ENCODE measurements at places on chromosomes 7 and 10.

- no peak for DNase-seq
Measured at GRCh38 chr10:1198453-1199344, 142.5 kb downstream of the WDR37 start.

DNA sequence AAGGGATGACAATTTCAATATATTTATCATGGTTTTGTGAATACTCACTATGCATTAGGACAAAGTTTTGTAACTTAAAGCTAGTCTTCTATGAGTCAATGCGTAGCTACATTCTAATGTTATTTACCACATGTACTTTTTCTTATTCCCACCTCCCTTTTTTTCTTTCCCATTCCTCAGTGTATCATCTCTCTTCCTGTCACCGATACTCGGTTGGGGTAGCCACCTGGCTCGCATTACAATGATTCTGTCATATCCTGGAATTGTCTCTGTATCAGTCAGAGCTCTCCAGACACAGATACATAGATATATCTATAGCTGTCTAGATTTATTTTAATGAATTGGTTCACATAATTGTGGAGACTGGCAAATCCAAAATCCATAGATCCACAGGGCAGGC, 9.8 kb upstream of the RALA start:
- no peak for DNase-seq

- DNase-seq: no peak
Measured at GRCh38 chr10:103497161-103497915, 3.8 kb downstream of the NEURL1 start.

DNA sequence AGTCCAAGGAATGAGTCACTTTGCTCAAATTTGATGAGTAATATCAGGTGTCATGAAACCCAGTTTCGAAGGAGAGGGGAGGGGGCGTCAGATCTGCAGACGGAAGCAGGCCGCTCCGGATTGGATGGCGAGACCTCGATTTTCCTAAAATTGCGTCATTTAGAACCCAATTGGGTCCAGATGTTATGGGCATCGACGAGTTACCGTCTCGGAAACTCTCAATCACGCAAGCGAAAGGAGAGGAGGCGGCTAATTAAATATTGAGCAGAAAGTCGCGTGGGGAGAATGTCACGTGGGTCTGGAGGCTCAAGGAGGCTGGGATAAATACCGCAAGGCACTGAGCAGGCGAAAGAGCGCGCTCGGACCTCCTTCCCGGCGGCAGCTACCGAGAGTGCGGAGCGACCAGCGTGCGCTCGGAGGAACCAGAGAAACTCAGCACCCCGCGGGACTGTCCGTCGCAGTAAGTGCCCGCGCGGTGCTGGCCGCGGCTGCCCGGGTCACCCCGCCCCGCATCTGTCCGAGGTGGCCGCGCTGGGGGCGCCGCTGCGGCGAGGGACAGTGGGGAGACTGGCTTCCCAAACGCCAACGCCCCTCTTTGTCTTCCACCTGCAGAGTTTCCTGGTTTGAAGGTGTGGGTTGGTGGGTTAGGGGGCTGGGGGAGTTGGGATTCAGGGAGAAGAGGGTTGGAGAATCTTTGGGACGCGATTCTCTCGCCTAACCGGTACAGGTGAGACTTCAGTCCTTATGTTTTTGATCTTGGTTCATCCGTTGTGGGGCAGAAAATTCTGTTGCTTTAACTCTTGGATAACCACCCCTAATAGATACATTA, at the start of gene TAC1:
TAC1 (plus strand) TSS at position 351 of the 829 bp plus-strand sequence. CDS start 527 bp downstream, outside the sequence.
- no peak for DNase-seq

DNA sequence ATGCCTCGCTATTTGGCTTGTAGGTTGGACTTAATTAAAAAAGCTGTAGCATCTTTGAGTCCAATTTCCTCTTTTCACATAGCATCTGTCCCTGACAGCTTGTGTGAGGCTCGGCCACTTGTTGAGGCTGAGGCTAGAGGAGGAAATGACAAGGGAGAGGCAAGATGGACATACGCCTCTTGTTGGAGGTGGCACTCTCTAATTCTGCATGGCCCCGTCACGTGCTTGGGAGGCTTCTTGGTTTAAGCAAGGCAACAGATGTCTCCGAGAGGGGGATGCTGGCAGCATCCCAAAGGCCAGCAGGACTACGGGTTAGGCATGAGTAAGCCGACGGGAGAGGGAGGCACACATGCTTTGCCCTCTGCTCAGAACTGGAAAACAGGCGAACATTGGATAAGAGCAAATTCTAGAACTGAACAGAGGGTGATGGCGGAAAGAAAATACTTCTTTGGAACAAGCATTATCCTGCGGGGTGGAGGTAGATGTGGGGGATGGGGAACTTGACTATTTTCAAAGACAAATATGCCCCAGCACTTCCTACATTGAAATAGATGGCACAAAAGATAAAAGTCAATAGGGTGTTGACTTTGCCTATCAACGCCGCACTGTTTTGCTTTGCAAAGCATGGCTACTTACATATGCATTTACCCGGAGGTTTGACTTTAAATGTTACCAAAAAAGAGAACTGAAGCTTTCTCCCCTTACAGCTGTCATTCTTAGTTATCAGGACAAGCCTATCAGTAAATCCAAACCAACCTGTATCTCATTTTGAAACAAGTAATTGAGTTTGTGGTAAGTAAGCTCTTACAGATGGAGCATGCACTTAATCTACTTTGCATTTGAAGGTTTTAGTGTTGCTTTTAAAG, 94.8 kb downstream of the CHN2 start:
- DNase-seq: no peak

DNA sequence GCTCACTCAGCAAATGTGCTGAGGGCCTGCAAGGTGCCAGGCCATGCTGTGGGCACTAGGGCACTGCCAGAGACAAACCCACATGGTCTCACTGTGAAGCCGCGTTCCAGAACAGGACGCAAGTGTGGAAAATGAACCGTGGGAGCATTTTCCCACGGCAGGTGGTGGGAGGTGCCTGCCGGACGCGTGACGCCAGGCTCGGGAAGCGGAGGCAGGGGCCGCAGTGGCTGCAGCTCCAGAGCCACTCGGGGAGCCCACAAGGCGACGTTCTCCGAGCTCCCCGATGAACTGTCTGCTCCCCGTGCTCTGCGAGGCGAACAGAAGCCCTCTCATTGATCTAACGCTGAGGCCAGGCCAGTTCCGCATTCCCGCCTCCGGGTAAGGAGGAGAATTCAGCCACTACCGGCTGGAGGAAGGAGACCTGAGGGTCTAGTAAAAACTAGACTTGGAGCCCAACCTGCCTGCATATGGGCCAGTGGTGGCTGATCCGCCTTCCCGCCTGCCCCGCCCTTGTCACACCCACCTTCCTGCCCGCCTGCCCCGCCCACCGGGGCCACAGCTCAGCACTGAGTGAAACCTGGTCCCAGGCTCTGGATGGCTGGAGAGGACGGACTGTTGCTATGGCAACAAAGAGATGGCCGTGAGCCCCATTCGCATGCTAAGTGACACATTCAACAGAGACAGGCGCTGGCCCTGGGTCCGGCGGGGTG, 13.1 kb downstream of the ADGRA1 start:
- no peak for DNase-seq

- DNase-seq: no peak
Measured at GRCh38 chr7:107666790-107667189, 6.2 kb downstream of the SLC26A4 start.

GRCh38 chr7:12647364-12648219, 39.8 kb upstream of the ARL4A start:
- DNase-seq: no peak

- no peak for DNase-seq
Measured at GRCh38 chr10:120580918-120581895, 124.2 kb downstream of the PLPP4 start.

GRCh38 chr7:30950197-30950596, 13.6 kb upstream of the GHRHR start:
- DNase-seq: no peak

DNA sequence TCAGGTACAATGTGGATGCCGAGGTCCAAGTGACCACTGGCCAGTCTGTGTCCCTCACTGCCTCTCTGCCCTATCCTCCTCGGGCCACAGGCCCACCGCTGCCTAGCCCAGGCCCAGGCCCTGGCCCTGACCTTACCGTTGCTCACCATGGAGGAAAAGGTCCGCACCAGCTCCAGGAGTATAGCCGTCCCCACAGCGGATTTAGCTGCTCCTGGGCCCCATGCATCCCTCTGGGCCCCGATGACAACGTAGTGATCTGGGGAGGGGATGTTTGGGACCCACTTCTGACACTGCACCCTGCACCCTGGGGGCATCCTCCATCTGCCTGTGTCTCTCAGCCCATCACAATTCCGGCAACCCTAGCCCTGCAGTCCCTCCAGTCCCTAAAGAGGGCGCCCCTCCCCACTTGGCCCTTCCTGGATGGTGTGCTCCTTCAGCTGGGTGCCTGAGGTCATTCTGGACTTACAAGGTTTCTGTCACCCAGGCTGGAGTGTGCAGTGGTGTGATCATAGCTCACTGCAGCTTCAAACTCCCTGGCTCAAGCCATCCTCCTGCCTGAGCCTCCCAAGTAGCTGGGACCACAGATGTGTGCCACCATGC, 12.1 kb downstream of the TFR2 start:
- DNase-seq: no peak

GRCh38 chr7:51311166-51311565, 5.4 kb downstream of the COBL start:
- DNase-seq: no peak

DNA sequence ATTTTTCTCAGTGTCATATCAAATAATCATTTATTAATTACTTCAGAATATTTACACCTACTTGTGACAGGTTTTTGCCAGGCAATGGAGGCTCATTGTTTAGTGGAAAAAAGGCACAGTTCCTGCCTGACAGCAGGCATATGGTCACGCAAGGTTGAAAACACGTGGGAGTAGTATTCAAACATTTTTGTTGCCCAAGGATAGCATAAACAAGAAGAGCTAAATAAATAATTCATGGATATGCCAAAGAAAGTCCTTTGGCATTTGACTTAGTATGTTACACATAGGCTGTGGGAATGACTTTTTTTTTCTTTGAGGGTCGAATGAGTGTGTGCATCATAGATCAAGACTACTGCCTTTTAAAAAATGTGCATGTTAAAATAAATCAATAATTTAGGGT, 120.5 kb upstream of the SEMA3E start:
- no peak for DNase-seq

GRCh38 chr10:129170812-129171211, 296.2 kb upstream of the MGMT start:
- no peak for DNase-seq

- no peak for DNase-seq
Measured at GRCh38 chr10:34475786-34476185, 339.3 kb downstream of the PARD3 start.

DNA sequence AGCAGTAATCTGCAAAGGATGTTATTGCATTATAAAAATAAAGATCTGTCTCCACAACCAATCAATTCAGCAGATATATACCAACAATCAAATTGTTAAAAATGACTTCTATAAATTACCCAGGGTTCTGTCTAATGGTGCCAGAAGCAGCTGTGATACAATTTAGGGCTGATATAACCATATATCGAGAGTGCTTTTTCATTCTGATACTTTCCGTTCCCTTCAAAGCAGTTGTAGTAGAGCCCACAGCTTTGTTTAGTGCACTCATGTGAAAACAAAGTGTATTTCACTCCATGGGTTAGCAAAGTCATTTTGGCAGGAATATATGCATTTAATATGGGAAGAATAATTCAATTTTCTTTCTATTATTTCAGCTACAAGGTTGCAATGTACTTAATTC, 83.1 kb upstream of the CHCHD3 start:
- DNase-seq: no peak

- no peak for DNase-seq
Measured at GRCh38 chr7:128759242-128759641, 16.4 kb downstream of the OPN1SW start.

DNA sequence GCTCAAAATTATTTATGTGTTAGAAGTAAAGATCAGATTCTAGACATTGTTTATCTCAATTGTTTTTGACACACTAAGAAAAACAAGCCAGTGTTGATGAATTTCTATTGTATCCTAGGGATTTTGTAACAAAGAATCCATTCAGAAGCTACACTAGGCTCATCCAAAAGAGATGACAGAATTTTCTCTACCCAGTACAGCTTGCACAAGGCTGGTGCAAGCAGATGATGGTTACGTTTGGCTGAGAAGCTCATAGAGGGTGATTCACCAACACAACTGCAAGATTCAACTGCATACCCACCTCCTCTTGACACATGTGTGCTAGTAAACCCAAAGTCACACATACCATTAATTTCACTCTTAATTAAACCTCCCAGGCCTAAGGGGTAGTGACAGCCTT, 20.8 kb downstream of the GRM3 start:
- DNase-seq: no peak

GRCh38 chr7:55523366-55523765, 48.9 kb downstream of the VOPP1 start:
- DNase-seq: no peak

- no peak for DNase-seq
Measured at GRCh38 chr10:112988839-112989406, 38.9 kb downstream of the TCF7L2 start.

- no peak for DNase-seq
Measured at GRCh38 chr10:70328967-70329366, 45.2 kb upstream of the NPFFR1 start.

DNA sequence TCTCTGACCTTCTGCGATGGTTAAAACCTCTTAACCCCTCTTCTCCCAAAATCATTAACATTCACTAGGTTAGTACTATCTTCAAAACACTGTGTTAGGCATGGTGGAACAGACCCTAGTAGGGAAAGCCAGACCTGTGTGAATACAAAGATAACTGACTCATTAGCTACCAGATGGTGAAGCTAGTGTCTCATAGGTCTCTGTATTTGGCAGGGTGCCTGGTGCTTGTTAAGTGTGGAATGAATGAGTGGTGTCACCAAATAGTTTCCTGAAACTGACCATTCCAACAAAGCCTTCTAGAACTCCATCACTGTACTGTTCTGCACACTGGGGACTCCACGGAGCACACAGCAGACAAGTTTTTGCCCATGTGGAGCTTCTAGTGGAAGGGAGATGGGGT, 27.7 kb upstream of the TM9SF3 start:
- no peak for DNase-seq

GRCh38 chr10:77773631-77774426, 136.2 kb upstream of the KCNMA1 start:
- no peak for DNase-seq

GRCh38 chr7:7318601-7319000, 136.3 kb downstream of the C1GALT1 start:
- DNase-seq: no peak

DNA sequence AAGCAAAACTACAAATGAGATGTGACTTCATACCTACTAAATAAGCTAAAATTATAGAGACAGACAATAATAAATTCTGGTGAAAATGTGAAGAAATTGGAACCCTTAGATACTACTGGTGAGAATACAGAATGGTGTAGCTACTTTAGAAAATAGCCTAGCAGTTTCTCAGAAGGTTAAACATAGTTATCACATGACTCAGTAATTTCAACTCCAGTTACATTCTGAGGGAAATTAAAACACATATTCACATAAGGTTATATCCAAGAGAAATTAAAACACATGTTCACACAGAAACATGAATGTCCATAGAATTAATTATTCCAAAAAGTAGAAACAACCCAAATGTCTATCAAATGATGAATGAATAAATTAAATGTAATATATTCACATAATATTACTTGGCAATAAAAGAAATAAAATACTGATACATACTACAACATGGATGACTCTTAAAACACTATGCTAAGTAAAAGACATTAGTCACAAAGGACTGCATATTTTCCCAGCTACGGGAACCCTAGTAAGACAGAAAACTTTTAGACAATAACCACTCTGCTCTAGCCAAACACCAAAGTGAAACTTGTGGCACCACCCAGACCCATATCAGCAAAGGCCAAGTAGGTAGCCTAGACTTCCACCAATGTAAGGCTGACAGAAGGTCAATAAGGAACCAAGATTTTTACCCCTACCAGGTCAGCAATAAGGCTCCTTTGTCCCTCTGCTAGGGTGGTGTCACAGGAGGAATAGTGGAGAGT, 25.1 kb downstream of the SLC25A40 start:
- no peak for DNase-seq

GRCh38 chr7:41592236-41592635, 110.7 kb downstream of the INHBA start:
- no peak for DNase-seq

Measured in activated CD8-positive, alpha-beta memory T cell treated with anti-CD3 and anti-CD28 coated beads for 1 hour (primary cell).